Right atrium auricular region (tissue), 2 donors: ENCODE measurements at places on chromosomes 4 and X.

DNA sequence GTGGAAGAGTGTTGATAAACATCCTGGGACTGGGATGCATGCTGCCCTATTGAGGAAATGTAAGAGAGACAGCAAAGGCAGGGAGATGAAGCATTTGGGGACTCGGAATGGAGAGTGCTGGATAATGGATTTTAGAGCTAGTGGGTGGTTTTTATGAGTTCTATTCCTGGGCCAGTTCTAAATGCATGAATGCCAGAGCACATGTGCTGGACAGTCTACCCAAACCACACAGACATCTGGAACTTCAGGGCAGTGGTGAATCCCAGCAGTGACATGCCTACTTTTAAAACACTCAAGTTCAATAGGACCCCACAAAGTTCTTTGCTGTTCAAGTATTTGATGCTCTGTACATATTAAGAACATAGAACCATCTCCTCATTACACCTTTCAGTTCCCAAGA is 133.9 kb downstream of the CBR4 start:
- DNase-seq, result no peak
- H3K4me3 ChIP-seq, result no peak overlapping the region
- H3K4me1 ChIP-seq, result peaks cover 62% of the 10 kb centered on the region
- peaks cover 49% of the 10 kb centered on the region for H3K36me3 ChIP-seq
- no peaks in the 10 kb centered on the region for H3K27me3 ChIP-seq
- H3K27ac ChIP-seq, result peak overlapping the region; percentile 15

GRCh38 chr4:94668724-94669123 is 89.0 kb upstream of the BMPR1B start:
- no peak for DNase-seq
- H3K36me3 ChIP-seq, result peaks cover 47% of the 10 kb centered on the region
- H3K27me3 ChIP-seq, result no peaks in the 10 kb centered on the region
- no peaks in the 10 kb centered on the region for H3K4me1 ChIP-seq
- no peak overlapping the region for H3K27ac ChIP-seq

DNA sequence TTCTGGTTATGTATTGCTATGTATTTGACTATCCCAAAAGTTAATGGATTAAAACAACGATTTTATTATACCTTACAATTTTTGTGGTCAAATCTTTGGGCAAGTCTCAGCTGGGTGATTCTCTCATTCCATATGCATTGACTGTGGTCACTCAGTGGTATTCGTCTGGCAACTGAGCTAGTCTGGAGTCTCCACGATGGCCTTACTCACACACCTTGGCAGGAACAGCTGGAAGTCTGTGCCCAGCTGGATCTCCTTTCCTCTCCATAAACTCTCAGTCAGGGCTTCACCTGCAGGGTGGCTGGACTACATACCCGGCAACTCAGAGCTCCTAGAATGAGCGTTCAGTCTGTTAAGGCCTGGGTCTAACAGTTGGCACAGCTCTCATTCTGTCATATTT is 141.1 kb upstream of the WDFY3 start:
- H3K4me1 ChIP-seq, result no peaks in the 10 kb centered on the region
- H3K4me3 ChIP-seq, result no peak overlapping the region
- H3K27ac ChIP-seq, result no peak overlapping the region
- DNase-seq, result no peak

- H3K4me3 ChIP-seq, result no peak overlapping the region
- H3K4me1 ChIP-seq, result peaks cover 25% of the 10 kb centered on the region
- H3K36me3 ChIP-seq, result peaks cover 20% of the 10 kb centered on the region
Measured at GRCh38 chr4:3317656-3318211, 24.9 kb downstream of the RGS12 start.

DNA sequence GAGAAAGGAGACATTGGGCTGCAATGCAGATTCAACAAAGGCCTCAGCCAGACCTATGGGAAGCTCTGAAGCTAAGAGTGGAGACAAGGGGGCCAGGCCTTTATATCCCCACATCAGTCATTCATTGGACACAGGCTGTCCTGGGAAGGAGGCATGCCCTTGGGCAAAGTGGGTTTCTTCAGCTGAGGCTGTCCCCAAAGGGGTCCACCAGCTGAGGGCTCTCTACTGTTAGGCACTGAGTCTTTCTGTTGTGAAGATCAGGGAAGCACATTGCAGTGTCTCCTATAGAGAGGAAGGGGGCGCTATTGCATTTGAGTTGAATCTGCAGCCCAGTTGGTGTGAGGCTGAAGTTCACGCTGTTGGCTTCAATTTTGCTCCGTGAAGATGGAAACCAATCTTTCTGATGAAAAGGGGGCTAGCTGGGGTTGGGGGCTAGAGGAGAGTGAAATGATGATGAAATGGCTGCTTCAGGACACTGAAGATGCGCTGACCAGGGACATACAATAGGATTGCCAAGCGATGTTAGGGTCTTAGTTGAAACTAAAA is 48.0 kb downstream of the SLC25A5 start:
- H3K36me3 ChIP-seq, result no peaks in the 10 kb centered on the region
- H3K4me1 ChIP-seq, result no peaks in the 10 kb centered on the region
- no peak overlapping the region for H3K4me3 ChIP-seq
- no peak overlapping the region for H3K27ac ChIP-seq

- no peak overlapping the region for H3K4me3 ChIP-seq
- H3K4me1 ChIP-seq, result no peaks in the 10 kb centered on the region
- no peaks in the 10 kb centered on the region for H3K27me3 ChIP-seq
- DNase-seq, result no peak
- no peaks in the 10 kb centered on the region for H3K36me3 ChIP-seq
Measured at GRCh38 chr4:78162821-78163220, 105.7 kb downstream of the FRAS1 start.

- no peaks in the 10 kb centered on the region for H3K4me1 ChIP-seq
- H3K27me3 ChIP-seq, result no peaks in the 10 kb centered on the region
- no peak for DNase-seq
- H3K36me3 ChIP-seq, result no peaks in the 10 kb centered on the region
- H3K4me3 ChIP-seq, result no peak overlapping the region
Measured at GRCh38 chr4:156336511-156336910, 382.8 kb upstream of the CTSO start.

- no peak within 1 kb of the TSS for H3K4me3 ChIP-seq
- peak within 1 kb of the TSS; percentile 14 for H3K27ac ChIP-seq
- DNase-seq, result no peak
- H3K36me3 ChIP-seq, result no peaks in the 10 kb centered on the region
- no peaks in the 10 kb centered on the region for H3K4me1 ChIP-seq
- H3K27me3 ChIP-seq, result no peaks in the 10 kb centered on the region
Measured at GRCh38 chr4:15427701-15428100, at the start of gene C1QTNF7. Gene C1QTNF7 (plus strand): TSS chr4:15428033. CDS start chr4:15435744, 7,711 bp downstream.

DNA sequence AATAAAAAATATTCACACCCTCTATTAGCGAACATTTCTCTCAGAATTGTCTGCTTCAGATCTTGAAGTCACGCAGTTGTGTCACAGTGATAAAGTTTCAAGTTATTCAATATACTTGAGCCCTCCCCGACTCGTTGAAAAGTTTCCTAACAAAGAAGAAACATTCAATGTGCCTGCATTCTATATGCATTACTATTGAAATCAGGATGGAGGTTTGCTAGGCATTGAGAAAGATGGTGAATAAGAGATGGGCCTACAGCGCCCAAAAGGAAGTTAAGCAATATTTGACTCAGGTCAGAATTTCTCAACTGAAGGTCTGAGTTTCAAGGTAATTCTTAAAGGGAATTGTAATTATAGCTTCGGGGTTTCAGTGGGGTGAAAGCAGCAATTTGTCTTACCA is 6.1 kb downstream of the TCEANC start:
- no peak for DNase-seq
- H3K27me3 ChIP-seq, result no peaks in the 10 kb centered on the region
- no peak overlapping the region for H3K4me3 ChIP-seq
- peak overlapping the region; percentile 28 for H3K27ac ChIP-seq

DNA sequence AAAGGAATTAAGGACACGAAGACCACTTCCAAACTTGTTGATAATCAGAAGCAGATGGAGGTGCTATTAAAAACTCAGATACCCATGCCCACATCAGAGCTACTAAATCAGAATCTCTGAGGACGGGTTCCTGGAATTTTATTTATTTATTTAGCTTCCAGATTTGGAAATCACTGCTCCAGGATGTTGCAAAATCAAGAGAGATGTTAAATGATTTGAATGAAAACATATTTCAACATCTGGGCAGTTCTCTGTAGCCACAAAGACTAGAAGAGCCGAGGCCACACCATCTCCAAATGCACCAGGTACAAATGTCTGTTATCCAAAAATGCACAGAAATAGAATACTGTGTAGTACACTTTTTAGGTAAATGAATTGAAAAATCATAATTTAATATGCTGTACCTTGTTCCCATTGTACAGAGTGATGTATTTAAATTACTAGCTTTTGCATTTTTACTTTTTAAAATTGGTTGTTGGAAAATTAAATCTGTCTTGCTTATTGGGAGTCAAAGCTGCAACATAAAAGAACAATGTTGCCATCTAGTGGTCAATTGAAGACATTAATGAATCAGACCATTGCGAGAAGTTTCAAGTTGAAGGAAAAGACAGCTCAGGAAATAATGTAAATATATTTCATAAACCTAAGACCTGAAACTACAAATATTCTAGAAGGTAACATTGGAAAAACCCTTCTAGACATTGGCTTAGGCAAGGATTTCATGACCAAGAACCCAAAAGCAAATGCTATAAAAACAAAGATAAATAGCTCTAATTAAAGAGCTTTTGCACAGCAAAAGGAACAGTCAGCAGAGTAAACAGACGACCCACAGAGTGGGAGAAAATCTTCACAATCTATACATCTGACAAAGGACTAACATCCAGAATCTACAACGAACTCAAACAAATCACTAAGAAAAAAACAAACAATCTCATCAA is 151.3 kb upstream of the TTC29 start:
- no peak overlapping the region for H3K4me3 ChIP-seq
- H3K27ac ChIP-seq, result no peak overlapping the region
- no peaks in the 10 kb centered on the region for H3K36me3 ChIP-seq
- H3K4me1 ChIP-seq, result no peaks in the 10 kb centered on the region
- DNase-seq, result no peak
- H3K27me3 ChIP-seq, result no peaks in the 10 kb centered on the region

- DNase-seq, result no peak
- no peak overlapping the region for H3K27ac ChIP-seq
- H3K36me3 ChIP-seq, result no peaks in the 10 kb centered on the region
- H3K4me3 ChIP-seq, result no peak overlapping the region
- no peaks in the 10 kb centered on the region for H3K27me3 ChIP-seq
Measured at GRCh38 chr4:1776521-1777161, 16.5 kb upstream of the FGFR3 start.

DNA sequence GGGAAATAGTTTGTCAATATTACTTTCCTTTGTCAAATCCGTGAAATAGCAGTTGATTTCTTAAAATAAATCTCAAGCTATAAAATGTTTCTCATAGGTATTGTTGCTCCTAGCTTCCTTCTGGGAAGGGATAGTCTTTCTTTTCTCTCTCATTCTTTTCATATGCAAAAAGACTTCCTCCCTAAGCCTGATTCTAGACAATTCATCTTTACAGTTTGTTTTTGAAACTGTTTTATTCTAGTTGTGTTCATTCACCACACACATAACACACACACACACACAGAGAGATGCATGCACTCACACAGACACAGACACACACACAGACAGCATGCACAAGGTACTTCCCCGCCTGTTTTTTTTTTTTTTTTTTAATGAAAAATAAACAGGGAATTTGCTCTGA is 18.2 kb downstream of the GLRA3 start:
- no peaks in the 10 kb centered on the region for H3K36me3 ChIP-seq
- H3K27ac ChIP-seq, result no peak overlapping the region
- H3K4me3 ChIP-seq, result no peak overlapping the region
- DNase-seq, result no peak

DNA sequence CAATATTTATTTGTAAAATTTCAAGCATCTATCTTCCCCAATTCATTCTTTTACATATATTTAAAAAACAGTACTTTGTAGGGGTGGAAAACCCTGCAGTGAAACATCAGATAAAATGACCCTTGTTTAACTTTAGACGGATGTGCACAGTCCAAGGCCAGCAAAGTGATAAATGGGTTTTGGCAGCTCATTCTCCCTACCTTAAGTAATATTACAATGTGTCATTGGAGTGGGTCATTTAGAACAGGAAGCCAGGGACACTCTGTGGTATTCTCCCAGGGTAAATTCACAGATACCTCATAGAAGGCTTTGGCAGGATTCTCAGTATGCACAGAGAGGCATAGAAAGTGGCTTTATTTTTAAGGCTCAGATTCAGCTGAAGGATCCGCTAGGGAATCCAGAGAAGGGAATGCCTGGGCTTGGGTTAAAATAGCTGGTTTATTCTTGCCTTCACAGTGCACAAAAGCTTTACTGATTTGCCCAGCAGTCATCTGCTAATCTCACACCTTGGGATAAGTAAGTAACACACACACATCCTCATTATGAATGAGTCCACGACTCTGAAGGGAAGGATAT is 206.7 kb downstream of the RASL11B start:
- no peak overlapping the region for H3K4me3 ChIP-seq
- no peaks in the 10 kb centered on the region for H3K27me3 ChIP-seq
- DNase-seq, result no peak
- no peaks in the 10 kb centered on the region for H3K36me3 ChIP-seq

GRCh38 chrX:103817502-103817901 is 14.6 kb downstream of the RAB9B start:
- H3K36me3 ChIP-seq, result no peaks in the 10 kb centered on the region
- H3K4me1 ChIP-seq, result no peaks in the 10 kb centered on the region
- H3K27ac ChIP-seq, result no peak overlapping the region
- no peaks in the 10 kb centered on the region for H3K27me3 ChIP-seq
- H3K4me3 ChIP-seq, result no peak overlapping the region

DNA sequence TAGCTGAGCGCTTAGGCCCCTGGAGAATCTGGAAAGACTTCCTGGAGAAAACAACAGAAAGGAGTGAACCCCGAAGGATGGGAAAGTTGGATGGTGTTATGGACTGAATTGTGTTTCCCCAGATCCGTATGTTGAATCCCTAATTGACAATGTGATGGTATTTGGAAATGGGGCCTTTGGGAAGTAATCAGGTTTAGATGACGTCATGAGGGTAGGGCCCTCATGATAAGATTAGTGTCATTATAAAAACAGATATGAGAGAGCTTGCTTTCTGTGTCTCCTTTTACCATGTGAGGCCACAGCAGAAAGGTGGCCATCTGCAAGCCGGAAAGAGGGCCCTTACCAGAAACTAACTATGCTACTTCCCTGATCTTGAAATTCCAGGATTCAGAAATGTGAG is 159.5 kb downstream of the QDPR start:
- H3K27me3 ChIP-seq, result no peaks in the 10 kb centered on the region
- H3K36me3 ChIP-seq, result no peaks in the 10 kb centered on the region
- no peak overlapping the region for H3K27ac ChIP-seq
- no peaks in the 10 kb centered on the region for H3K4me1 ChIP-seq
- no peak overlapping the region for H3K4me3 ChIP-seq

GRCh38 chr4:184664445-184665210 is 15.1 kb downstream of the PRIMPOL start:
- no peak overlapping the region for H3K4me3 ChIP-seq
- H3K27ac ChIP-seq, result no peak overlapping the region
- no peaks in the 10 kb centered on the region for H3K27me3 ChIP-seq
- peaks cover 27% of the 10 kb centered on the region for H3K36me3 ChIP-seq
